ENCODE measurements at places on chromosomes 12 and 14.
A peak's percentile ranks its signal among the peaks of the same experiment; 100 is the strongest.

DNA sequence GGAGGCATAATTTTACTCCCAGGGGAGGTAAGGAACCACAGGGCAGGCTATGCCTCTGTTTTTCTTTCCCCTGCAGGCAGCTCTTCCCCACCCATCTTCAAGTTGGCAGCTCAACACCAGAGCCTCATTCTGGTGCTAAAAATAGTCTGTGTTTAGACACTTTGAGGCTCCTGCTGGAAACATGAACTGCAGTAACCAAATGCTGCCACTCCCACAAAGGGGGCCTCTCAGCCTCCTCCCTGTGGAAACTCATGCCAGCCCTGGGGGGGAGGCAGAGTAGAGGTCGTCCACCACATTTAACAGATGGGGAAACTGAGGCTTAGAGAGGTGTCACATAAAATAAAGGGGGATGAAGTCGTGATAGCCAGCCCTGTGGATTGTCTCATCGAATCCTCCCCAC is 61.4 kb downstream of the WSCD2 start:
- no peak for DNase-seq

DNA sequence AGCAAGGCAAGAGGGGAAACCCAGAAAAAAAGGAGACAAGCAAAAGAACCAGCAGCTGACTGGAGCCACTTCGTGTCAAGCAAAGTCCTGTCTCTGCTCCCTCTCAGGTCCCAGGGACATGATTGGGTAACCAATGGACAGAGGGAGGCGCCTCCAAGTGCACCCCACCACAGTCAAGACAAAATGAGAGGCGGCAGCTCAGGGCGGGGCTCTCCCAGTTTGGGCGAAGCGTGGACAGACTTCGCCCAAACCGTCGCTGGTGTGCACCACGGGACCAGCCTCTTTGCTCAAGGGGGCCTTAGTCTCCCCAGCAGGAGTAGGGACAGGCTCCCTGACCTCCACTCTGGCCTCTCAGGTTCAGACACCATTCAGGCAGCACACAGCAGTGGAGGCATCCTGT is 1.5 kb upstream of the BEGAIN start:
- DNase-seq, result no peak

- peak; percentile 18 for DNase-seq
These were observed 123.3 kb downstream of the SSPN start for GRCh38 chr12:26318661-26319068.

GRCh38 chr12:50234347-50234746 is 49.0 kb downstream of the LIMA1 start:
- DNase-seq, result peak; percentile 51

- no peak for DNase-seq
These were observed 12.5 kb upstream of the MAP4K5 start for GRCh38 chr14:50544911-50545310.

- peak; percentile 13 for DNase-seq
These were observed 136.1 kb upstream of the WSCD2 start for GRCh38 chr12:107992870-107993451.

DNA sequence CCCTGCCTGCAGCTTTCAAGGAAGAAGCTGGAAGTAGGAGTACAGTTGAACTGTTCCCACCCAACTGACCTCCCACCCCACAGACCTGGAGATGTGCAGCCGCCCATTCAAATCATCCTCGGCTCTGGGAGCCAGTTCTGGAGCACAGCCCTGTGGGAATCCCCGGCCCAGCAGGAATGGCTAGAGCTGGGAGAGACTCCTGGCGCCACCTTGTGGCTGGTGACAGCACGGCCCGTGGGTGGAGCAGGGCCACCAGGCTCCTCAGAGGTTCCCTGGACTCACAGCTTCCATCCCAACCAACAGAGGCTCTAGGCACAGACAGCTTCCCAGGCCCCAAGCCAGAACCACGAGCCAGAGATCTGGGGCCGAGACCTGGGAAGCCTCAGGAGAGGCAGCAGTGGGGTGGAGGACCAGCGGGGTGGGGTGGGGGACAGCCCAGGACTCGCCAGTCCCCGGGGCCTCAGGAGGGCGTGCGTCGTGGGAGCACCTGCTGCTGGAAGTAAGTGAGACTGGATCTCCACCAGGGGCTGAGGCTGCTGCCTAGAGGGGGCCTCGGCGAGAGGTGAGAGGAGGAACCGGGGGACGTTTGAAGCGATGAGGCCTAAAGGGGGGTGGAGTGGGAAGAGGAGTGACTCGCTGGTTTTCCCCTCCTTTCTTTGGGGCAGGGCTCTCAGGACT is 43.4 kb downstream of the RNF34 start:
- peak; percentile 85 for DNase-seq

- no peak for DNase-seq
These were observed 34.1 kb upstream of the ITPR2 start for GRCh38 chr12:26867080-26867479.

DNA sequence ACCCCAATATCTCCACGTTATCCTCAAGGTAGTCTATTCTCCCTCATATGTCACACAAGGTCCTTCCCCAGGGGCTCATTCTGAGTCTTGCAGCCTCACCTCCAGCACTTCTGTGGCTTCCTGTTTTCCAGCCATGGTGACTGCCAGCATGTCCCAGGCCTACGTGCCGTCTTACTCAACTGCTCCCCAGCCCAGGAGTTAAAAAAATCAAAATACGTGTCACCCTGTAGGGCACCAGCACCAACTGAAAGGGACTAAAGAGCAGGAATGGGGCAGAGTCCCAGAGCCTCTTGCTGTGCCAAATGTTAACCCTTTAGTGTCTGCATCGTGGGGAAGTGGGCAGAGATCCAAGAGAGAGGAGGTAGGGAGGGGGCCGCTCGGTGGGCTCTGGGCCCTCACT is 37.0 kb upstream of the MED13L start:
- DNase-seq, result peak; percentile 14

Data from activated CD4-positive, alpha-beta T cell treated with anti-CD3 and anti-CD28 coated beads for 36 hours (primary cell).